NCI-H460 (cell line): ENCODE measurements at places on chromosomes 3 and 15.

DNA sequence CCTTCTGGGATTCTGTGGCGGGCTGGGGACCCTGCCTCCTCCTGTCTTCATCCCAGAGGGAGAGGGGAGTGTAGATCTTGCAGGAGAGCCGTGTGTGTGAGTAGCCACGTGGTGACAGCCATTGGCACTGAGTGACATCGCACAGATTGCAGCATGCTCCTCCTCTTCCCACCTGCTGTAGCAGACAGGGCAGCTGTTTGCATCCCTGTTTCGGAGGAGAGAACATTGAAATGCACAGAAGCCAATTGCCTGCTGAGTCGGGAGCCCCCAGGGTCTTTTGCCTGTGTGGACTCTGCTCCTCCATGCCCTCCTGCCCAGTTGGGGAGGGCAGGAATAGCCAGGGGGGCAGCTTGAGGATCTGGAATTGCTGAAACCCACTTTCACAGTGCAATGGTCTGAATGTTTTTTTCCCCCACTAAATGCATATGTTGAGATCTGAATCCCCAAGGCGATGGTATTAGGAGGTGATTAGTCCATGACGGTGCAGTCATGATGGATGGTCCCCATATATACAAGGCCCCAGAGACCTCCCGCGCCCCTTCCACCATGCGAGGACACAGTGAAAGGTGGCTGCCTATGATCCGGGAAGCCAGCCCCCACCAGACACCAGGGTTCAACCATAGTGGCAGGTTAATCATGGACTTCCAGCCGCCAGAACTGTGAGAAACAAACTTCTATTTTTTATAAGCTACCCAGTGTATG lies 66.8 kb downstream of the CHRNA7 start:
- DNase-seq: no peak

DNA sequence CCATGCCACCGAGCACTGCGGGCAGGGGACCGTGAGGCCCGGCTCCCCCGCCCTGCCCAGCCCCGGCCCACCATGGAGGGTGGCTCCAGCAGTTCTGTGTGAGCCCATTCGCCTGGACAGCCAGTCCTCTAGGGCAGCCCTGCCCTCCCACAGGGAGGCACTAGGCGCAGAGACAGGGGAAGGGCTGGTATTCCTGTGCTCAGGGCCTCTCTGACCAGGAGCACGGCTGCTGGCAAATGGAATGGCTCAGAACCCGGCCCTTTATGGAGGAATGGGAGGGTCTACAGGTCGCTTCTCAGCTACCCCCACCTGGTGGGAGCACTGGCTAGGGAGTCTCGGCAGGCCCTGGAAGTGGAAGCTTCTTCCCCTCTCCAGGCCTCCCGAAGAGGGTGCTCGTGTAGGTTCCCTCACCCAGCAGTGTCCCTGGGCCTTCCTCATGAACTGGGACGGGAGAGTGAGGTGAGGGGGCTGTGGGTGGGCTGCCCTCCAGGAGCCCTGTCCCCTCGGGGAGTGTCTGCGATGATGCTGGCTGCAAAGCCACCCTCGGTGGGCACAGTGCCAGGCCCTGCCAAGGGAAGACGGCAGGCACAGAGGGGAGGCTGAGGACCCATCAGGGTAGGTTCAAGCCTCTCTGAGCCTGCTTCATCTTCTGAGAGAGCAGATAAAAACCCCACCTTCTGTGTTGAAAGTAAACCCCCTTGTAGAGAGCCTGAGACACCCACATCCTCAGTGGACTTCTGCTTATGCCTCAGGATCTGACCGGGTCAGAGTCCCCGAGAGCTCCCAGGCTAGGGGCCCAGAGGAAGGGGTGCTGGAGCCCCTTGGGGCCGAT lies 1.5 kb downstream of the MELTF start:
- DNase-seq: no peak

- DNase-seq: no peak
Observed at GRCh38 chr3:124707656-124708062, 22.6 kb upstream of the UMPS start.

GRCh38 chr3:107983247-107983646 lies 107.6 kb downstream of the CD47 start:
- DNase-seq: no peak

GRCh38 chr15:101099183-101099582 lies 152.7 kb downstream of the CHSY1 start:
- no peak for DNase-seq

GRCh38 chr3:13058346-13059120 lies 14.7 kb downstream of the IQSEC1 start:
- DNase-seq: no peak

- no peak for DNase-seq
Observed at GRCh38 chr15:34370129-34370528, 3.1 kb upstream of the LPCAT4 start.

DNA sequence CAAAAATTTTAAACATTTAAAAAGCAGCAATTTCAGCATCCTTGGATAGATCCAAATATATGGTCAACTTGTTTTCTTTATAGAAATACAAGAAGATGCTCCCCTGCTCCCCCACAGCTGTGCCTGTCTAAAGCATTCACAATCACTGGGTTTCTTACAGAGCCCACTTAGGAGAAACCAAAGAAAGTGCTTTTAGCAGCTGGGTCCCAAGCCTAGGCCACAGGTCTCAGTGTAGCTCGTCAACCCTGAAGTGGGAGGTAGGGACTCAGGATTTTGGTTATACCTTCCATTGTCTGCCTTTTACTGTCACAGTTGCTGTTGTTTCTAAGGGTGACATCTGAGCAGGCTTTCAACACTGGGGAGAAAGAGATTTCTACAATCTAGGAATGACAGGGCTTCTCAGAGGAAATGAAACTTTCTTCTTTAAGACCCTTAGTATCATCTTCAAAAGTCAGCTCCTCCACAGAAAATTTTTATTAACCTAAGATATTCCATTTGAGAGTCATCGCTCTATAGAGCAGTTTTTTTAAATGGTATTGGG lies 199.3 kb upstream of the CMC1 start:
- DNase-seq: no peak

DNA sequence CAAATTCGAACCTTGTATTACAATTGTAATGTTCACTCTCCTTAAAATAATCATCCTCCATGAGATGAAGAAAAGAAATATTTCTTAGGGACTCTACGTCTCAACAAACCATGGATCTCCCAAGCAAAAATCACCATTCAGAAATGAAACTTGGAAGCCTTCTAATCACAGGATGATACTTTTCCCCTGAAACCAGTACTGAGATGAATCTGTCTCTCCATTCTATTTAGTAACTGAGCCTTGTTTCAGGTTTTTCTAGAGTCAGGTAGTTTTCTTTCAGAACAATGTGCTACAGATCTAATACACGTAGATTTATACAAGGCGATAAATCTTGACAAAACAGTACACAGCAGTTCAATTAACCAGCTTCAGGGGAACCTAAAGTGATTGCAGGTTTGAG lies 660.1 kb upstream of the CBLB start:
- DNase-seq: no peak

- DNase-seq: no peak
Observed at GRCh38 chr3:33577173-33577572, 137.0 kb upstream of the UBP1 start.

- no peak for DNase-seq
Observed at GRCh38 chr3:113614402-113614801, 82.0 kb downstream of the USF3 start.

GRCh38 chr15:74907163-74907870 lies 666 bp upstream of the FAM219B start:
- DNase-seq: no peak

GRCh38 chr3:106438887-106439286 lies 570.1 kb upstream of the CBLB start:
- no peak for DNase-seq

DNA sequence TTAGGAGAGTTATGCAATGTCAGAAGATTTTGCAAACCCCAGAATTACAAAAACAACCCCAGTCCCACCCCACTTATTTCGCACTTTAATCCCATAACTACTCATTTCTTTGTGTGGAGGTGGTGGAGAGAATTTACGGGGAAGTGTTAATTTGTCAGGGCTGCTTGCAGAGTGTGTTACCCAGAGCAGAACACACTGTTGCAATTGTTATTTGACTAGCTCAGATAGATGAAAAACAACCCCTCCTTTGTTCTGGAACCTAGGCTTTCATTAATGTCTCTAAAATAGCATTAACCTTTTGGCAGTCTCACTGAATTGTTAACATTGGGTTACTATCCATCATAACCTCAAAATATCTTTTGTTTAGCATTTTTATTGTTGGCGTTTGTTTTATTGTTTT lies 55.8 kb upstream of the MINAR1 start:
- no peak for DNase-seq

DNA sequence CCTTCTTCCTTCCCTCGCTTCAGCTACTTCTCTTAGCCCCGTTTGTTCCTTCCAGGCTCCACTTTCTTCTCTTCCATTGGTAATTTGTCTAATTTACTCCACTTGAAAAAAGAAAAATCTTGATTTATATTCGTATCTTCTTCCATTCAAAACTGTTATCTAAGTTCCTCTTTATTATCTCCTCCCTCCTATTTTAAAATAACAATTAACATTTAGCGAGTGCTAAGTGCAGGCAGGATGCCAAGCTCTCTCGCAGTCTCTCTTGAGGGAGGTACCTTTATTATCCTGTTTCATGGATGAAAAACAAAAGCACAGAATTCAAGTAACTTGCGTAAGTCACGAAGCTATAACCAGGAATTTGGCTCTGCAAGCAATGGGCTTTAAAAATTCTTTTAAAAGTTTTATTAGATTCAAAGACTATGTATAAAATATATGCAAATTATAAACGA lies 418.9 kb upstream of the NAALADL2 start:
- DNase-seq: peak; percentile 13

DNA sequence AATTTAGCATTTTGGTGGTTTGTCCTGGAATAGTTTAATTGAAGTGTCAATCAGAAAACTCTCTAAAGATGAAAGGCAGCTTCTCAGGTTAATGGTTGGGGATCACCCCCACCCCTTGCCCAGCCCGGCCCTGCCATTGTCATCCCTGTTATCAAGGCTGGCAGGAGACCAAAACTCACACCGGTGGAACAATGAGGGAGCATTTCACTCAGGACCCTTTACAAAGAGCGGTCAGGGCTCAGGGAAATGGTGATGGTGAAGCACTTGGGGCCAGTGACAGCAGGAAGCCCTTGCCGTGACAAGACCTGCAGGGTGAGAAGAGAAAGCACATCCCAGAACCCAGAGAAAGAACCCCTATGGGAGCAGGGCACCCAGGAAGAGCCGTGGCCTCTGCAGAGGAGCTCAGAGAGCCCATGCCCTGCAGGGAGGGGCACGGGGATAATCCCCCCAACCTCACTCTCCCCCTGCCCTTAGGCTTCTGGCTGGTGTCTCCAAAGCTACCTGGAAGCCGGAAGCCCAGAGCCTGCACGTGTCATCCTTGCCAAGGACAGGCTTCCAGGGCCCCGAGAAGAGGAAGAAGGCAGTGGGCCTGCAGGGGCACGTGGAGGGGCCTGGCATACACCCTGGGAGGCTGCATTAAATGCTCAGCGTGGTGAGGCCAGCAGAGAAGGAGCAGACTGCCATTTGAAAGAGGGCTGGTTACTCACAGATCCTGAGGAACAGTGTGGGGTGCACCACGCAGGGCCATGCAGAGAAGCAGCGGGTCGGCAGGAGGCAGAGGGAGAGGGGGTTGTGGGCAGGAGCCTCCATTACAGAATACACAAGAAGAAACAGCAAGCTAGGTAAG lies 80.6 kb upstream of the PRR20G start:
- no peak for DNase-seq

DNA sequence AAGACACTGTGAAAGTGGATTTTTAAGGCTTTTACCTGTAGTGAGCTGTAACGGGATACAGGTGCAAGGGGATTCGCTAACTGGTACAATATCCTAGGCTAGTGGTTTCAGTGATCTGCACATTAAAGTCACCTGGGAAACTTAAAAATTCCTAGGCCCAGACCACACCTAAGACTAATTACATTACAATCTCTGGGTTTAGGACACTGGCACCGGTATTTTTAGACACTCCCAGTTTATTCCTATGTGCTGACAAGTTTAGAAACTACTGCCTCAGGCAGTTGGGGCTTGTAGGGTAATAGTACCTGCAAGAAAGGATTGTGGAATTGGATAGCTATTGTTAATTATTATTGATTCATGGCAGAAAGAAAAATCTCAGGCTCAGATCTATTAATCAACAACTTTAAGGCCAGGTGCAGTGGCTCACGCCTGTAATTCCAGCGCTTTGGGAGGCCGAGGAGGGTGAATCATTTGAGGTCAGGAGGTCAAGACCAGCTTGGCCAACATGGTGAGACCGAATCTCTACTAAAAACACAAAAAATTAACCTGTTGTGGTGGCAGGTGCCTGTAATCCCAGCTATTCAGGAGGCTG lies 50.4 kb upstream of the CASR start:
- no peak for DNase-seq

DNA sequence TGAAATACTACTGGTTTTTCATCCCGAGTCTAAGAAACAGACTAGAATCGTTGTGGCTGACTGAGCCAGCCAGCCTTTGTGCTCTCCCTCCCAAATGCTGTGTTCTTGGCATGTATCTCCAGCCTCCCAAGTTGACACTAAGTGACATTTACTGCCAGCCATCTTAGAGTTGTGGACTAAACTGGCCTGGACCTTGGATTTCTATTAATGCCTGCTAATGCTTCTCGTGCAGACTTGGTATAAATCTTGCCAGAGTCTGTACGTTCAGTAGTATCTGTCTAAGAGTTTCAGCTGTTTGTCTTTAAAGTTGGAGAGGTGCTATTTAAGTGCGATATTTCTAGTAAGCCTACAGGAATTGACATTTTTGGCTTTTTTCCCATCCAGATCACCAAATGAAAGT lies 166.6 kb upstream of the BHLHE40 start:
- DNase-seq: no peak

GRCh38 chr15:38688761-38689160 lies 124.1 kb upstream of the RASGRP1 start:
- DNase-seq: no peak

DNA sequence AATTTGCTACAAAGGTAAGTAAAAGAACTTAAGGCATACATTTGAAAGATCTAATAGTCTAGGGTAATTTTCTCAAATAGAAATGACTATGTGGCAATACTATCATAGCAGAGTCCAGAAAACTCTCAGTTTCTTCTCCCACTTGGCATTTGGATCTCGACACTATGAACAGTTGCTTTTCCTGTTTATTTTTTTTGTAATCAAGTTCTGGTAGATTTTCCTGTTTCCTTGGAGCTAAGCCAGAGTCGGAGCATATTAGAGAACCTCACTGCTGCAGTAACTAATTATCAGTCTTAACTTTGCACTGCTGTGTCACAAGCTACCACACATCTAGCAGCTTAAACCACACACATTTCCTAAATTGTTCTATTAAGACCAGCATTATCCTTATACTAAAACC lies 44.9 kb upstream of the ZNF385D start:
- no peak for DNase-seq

- DNase-seq: no peak
Observed at GRCh38 chr3:58157700-58158099, 53.1 kb downstream of the DNASE1L3 start.

DNA sequence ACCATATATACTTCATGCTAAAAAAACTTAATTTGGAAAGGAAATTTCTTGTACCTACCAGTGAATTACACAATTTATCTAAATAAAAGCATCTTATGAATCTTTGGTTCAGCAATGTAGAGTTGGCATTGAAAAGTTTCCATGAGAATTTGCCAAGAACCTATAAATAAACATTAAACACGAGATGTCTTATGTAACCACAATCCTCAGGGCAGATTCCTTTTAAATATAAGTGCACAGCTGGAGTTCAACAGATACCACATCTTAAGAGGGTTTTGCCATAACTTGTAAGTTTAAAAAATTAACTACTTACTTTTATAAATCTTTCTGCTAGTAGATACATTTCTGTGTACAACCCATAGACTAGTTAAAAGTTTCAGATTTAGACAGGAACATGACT lies 499.3 kb upstream of the ARRDC4 start:
- DNase-seq: no peak

GRCh38 chr15:65420975-65421359 lies 1.8 kb downstream of the IGDCC4 start:
- DNase-seq: no peak
